ENCODE measurements at places on chromosomes 12 and 14.
A peak's percentile ranks its signal among the peaks of the same experiment; 100 is the strongest.

GRCh38 chr12:45827974-45828373 lies 98.5 kb downstream of the ARID2 start:
- DNase-seq: no peak

- DNase-seq: no peak
These were observed 11.0 kb downstream of the WDR20 start for GRCh38 chr14:102150744-102151143.

- peak; percentile 12 for DNase-seq
These were observed 54.9 kb upstream of the OVCH1 start for GRCh38 chr12:29552324-29552927.

- DNase-seq: no peak
These were observed 154.3 kb upstream of the SRRM4 start for GRCh38 chr12:118827047-118827446.

All from stimulated activated CD8-positive, alpha-beta memory T cell treated with anti-CD3 and anti-CD28 coated beads, Interleukin-4, amount 100 ng/mL, for 4 hours (primary cell).